ENCODE measurements at places on chromosomes 1 and 21.

DNA sequence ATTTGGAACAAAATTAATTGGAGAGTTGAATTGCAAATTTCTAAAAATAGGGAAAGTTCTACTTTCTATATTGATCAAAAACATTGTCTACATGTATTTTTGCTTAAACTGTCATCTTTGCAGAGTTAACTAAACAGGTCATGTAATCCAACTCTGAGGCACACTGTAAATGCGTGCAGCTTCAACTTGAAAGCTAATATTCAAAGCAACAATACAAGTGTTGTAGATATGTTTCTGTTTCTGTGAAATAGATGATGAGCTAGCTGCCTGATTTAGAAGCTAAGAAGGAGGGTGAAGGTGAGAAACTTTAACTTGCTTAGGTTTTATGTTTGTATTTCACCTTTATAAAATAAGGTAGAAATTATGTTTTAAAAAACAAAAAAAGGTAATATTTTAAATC lies 77.2 kb downstream of the IVNS1ABP start:
- DNase-seq = no peak

DNA sequence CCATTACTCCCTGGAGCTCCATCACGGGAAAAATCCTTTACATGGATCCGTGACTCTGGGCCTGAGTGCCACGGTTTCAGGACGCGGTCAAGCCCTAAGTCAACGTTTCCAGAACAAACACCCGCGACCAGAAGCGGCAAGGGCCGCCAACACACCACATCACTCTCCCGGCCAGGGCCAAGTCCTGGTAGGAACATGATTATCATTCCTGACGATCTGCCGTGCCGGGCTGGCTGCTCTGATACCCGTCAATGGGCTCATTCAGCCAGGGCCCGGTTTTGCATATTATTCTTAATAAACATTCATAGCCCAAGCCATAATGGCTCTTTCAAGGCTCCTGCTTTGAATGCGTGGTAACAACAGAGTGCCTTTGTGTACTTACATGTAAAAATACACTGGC lies 44.6 kb upstream of the SIM2 start:
- DNase-seq = no peak

DNA sequence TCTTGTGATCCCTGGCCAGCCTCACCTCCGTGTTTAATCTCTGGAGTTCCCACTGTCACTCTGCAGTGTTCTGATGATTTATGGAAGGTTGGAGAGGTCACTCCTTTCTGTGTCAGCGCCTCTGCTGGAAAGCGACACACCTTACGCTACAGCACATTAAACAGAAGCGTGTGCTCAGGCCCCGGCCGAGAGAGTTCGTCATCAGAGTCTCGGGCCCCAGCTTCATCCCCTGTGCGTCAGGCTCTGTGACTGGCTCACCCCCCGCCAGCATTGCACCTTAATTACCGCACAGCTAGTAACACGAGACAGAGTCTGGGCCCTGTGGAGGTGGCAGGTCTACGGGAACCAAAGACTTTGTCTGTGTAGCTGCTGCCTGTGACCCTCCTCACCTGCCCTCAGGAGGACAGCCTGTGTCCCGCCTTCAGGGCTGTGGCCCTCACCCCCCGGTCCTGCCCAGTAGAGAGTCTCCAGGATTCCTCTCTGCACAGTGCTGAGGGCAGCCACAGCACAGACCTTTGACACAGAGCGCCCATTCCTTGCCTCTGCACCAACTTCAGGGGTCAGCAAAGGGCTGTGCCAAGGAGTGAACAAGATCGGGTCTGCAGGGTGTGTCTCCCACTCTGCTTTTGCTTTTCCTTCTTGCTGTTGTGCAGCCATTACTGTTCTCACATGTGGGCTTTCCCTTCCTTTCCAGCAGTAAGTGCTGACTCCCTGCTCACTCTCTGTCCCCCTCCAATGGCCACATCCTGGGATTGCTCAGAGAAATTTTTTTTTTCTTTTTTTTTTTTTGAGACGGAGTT lies 157.6 kb downstream of the PGBD5 start:
- DNase-seq = no peak

- no peak for DNase-seq
Measured at GRCh38 chr1:161710560-161710959, 3.5 kb downstream of the FCRLA start.

- DNase-seq = peak; percentile 58
Measured at GRCh38 chr1:183101841-183102276, 78.6 kb downstream of the LAMC1 start.
